Thoracic aorta (tissue), 2 donors: ENCODE measurements at places on chromosomes 1 and 21.

- DNase-seq = no peak
Measured at GRCh38 chr1:43285269-43285990, at the start of gene C1orf210. C1orf210 (minus strand) TSS chr1:43285581; CDS start chr1:43283270, 2,311 bp downstream.

DNA sequence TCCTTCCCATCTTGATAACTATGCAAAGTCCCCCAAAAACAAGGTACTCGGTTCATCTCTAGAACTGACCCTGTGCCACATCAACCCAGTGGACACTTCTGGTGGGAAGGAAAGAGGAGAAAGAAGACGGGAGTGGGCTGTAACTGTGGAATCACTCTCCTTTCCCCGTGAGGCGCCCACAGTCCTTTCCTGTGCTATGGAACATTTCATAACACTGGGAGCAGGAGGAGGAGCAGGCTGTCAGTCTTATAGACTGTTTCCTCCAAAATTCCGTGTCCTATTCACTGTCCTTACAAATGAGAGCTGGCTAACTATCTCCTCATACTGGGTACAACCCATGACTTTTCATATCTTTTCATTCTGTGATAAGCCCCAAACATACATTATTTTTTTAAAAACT lies 40.7 kb downstream of the PLEKHA6 start:
- DNase-seq = no peak

DNA sequence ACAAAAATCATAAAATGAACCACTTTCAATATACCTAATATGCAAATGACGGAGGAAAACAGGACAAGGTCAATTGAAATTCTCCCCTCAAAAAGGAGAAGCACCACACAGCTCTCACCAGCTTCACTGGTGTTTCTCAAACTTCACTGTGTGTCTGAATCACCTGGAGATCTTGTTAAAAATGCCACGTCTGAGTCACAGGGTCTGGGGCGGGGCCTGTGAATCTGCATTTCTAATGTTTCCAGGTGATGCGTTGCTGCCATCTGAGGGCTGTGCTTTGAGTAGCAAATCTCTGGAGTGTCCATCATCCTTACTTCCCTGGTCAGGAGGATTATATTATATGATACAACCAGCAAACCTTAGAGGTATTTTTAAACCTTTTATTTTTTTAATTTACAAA lies 9.0 kb downstream of the CLDN19 start:
- DNase-seq = no peak

- DNase-seq = no peak
Measured at GRCh38 chr1:227191607-227192006, 126.7 kb downstream of the CDC42BPA start.

DNA sequence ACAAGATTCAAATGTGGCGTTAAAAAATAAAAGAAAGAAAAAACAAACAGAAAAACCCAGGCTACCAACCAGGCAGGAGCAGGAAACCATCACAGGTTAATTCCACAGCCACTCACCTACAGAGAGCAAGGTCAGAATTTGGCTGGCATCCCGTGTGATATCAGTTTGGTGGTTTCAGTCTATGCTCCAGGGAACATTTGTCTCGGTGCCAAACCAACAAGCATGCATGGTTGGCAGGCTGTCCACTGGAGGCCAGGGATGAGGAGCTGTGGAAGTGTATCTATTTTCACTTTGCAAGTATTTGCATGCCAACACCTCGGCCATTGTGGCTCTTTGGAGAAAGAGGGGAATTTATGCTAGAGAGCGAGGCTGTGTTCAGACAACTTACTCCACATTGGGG lies 53.1 kb upstream of the PROX1 start:
- no peak for DNase-seq

DNA sequence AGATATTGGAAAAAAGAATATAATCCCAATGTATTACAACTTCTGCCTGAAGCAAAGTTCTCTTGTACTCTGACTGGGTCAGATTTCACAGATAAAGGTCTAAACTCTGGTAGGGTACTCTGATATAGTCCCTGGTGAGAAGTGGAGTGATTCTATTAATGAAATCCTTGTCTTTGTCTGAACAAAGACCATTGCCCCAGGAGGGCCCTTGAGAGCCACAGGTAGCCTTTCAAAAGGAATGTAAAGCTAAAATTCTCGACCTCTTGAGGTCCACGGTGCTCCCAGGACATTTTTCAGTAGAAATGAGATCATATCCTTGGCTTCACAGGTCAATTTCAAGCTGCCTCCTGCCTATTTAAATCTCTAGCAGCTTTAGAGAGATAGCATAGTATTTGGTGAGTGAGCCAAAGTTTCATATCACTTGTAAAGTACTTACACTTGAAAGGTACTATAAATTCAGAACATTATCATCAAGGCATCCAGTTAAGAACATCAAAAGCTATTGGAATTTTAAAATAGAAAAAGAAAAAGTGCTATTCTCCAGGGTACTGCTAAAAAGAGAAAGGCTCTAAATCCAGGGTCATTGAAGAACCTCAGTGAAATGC lies 10.1 kb downstream of the TNNI3K start:
- DNase-seq = no peak

DNA sequence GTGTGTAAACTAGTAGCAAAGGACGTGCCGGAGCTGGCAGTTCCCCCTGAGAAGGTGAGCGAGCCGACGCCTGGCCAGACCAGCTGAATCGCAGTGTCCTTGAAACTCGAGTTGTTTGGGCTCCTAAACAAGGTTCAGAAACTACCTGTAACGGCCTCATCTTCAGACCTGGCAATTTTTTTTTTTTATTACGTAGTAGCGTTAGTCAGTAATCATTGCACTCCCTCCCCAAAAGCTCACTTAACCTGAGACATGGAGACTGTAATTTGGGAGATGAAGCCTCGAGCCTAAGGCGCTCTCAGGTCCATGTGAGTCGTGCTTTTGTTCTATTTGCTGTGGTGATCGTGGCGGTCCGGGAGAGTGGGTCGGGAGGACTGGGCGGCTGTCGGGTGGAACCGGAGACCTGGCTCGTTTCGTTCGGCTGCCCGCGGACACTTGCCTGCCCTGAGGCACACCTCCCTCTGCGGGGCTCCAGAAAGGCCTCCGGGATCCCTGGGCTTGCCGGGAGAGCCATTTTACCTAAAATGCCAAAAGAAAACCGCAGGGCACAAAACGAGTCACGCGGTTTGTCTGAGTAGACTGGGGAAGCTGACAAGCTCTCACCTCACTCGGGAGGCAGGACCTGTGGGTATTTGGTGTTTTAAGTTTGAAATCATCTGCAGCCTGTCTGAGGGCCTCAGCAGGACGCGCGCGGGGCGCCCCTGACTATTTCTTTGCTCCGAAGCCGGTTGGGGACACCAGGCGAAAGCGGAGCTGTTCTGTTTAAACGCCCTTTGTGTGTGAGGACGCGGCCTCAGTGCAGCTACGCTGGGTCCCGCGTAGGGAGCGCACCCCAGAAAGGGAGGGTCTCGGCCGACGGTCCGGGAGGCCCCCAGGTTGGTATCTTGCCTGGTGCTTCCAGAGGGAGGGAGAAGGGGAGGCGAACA lies 722 bp downstream of the LHX8 start:
- no peak for DNase-seq

DNA sequence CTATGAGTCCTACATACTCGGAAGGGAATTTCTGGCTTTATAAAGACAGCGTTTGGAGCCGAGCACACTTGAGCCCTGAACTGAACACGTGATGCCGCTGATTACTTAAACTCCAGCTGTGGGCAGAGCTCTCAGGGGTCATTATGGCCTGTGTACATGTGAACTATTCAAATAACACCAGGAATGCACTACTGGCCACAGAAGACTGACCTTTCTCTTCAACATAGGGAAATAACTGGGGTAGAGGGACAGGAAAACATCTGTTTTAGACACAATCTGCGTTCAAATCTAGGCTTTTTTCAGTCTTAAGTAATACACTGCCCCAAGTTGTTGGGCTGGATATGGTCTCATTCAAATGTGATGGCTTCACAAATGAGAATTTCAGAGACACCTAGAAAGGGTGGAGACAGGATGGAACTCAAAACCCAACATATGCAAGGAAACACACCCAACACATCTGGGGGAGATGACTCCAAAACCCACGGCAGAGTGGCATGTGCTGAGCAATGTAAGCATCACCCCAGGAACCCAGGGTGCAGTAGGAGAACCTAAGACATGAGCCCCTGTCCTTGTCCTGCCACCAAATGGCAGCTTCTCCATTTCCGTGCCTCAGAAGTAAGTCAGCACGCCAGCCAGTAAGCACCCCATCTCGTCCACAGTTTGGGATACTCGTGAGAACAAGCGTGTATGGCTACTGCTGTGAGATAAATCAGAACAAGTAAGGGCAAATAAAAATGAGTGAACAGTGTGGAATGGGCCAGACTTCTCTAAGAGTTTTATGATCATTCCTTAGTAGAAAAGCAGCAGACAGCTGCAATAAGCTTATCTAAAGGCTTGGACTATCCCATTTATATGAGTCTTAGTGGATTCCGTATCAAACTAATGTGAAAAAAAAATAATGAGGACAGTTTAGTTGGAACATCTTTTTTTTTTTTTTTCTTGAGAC lies 24.9 kb downstream of the NID1 start:
- no peak for DNase-seq

DNA sequence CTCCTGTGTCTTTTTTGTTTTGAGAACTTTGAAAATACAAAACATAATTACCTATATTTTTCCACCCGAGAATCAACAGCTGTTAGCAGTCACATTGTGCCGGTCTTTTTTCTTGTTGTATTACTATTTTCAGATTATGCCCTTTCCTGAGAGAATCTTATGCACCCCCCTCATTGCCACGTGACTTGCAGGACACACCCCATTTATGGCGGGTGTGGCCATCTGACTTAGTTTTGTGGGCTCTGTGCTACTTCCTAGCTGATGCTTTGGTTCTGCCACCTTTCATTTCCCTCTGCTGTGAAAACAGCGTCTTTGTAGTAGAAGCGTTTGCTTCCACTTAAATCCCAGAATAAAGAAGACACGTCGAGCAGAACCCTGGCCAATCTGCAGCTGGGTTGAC lies 82.8 kb upstream of the SOX13 start:
- no peak for DNase-seq

DNA sequence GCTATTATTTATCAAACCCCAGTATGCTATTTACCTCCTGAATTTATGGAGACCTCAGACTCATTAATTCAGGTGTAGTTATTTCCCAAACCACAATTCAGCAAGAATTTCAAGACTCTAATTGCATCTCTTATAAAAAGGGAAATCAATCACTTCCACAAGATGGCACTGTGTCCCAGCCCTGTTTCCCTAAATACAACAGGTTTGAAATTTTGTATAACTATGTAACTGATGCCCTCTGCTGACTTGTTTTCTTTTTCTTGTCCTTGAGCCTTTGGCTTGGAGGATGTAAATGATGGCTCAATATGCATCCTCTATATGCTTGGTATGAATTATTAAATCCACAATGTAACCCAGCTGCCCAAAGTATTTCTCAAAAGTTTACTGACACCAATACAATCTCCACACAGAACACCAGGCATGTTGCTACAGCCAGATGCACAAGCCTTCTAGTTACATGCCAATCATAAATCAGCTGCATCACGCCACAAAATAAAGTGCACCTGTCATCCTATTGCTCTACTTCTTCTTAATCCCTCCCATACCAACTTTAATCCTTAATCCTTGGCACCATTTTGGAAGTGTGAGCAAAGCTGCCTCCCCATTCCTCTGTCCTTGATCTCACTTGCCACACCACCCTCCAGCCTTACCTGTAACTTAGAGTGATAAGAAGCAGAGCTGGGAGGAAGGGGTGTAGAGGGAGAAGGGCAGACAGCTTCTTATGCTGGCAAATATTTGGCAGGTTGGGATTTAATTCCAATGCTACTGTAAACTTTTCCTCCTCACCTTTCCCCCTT lies 9.0 kb downstream of the C1orf105 start:
- DNase-seq = no peak

GRCh38 chr21:45308194-45309068 lies 20.7 kb upstream of the POFUT2 start:
- no peak for DNase-seq

DNA sequence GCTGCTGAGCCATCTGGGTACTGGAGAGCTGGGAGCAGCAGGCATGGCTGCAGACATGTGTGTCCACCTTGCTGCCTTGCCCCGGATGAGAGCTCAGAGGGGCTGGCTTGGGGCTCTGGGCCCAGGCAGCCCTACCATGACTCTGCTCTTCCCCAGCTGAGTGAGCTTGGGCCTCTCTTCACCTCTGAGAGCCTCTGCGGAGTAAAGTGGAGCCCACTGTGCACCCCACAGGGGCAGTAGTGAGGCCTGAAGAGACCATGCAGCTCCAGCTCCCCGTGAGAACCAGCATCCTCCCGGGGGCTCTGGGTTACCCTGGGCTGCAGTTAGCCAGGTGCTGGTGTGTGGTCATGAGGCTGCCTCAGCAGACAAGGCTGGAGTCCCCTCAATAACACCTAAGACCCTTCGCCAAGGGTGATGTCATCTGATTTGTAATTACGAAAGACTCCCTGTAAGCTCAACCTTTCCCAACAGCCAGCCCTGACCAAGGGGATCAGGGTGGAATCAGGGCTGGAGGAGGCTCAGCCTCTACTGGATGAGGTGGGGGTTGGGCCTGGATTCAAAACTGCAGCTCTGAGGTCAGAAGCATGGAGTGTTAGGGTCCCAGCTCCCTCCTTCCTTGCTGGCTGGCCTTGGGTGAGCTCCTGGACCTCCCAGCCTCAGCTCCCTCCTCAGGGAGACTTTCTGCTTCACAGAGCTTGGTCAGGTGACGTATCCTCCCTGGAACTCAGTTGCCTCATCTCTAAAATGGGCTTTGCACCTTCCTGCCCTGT lies 308.0 kb downstream of the MATN1 start:
- no peak for DNase-seq

DNA sequence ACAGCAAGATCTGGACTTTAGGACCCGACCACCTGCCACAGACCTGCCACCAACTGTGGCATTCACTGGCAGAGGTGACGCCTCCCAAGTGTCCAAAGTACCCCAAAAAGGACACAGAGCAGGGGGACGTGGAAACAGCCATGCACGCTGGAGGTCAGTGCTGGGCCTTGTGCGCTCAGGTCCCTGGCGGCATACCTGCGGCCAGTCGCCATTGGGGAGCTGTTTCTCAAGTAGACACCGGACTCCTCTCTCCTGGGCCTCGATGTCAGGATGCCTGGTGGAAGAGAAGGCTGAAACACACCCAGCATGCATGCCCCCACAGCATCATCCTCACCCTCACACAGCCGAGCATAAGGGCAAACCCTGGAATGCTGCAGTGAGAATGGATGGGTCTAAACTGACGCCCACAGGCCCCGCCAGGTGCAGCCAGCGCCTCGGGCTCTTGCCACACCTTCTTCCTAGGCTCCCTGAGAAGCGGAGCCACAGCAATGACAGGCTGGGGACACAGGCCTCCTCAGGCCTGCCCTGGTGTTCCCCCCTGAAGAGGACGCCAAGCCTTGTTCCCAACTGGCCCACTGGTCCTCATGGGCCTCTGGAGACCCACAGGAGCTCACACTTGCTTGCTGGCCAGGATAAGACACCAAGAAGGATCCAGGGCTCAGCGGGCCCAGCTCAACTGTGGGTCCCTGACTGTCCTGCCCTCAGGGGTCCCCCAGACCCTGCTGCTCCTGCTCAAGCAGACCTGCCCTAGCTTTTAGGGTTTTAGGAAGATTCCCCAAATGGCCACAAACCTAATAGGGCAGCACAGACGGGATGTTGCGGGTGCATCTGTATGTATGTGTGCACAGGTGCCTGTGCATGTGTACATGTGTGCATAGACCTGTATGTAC lies 7.7 kb upstream of the SPATC1L start:
- no peak for DNase-seq
